ENCODE measurements at places on chromosomes 7 and 10. TPM values are rescaled to one million over a fixed set of nuclear protein-coding genes. Genes with fewer than 3 reads are reported as not detected.
A peak's percentile ranks its signal among the peaks of the same experiment; 100 is the strongest.

The DGKB gene
- not detected for total RNA-seq

DNA sequence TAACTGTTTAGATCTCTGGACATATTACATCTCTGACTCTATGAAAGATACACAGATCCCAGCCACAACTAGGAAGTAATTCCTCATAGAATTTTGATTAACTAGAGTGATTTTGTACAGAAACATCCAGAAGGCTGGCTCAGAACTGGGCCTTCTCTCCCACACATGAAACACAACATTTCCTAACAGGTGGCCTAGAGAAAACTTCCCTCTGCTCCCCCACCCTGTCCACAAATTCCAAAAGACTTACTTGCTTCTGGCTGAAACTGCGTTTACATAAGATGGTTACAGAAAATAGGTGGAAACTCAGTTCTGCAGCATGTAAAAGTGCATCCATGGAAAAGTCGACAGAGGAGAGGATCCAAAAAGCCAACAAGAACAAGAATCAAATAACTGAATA, 132.9 kb downstream of the FZD1 start:
- DNase-seq = no peak

GRCh38 chr10:43939939-43940820, 291.5 kb upstream of the ZNF32 start:
- peak; percentile 28 for DNase-seq

The GRID2IP gene
- total RNA-seq = under 0.01 TPM

GRCh38 chr7:77426052-77426404, 9.9 kb upstream of the GSAP start:
- DNase-seq = no peak

The SPAG6 gene
- total RNA-seq = not detected

DNA sequence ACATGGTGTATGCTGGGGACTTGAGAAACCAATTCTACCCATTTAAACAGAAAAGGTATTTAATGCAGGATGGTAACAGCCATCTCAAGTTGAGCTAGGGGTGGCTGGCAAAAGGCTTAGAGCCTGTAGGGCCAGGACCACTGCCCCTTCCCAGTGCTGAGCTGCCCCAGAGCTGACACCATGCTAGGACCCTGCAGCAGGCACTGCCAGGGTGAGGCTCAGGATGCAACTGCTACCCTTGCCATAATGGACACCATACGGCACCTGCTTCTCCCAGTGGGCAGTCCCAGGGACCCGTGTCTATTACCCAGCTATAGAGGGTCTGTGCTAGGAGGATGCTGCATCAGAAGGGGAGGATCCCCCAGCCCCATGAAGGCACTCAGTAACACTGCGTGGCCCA, 160.7 kb upstream of the ADCY1 start:
- DNase-seq = no peak

GRCh38 chr10:75236178-75236825, 545 bp upstream of the COMTD1 start:
- DNase-seq = no peak

DNA sequence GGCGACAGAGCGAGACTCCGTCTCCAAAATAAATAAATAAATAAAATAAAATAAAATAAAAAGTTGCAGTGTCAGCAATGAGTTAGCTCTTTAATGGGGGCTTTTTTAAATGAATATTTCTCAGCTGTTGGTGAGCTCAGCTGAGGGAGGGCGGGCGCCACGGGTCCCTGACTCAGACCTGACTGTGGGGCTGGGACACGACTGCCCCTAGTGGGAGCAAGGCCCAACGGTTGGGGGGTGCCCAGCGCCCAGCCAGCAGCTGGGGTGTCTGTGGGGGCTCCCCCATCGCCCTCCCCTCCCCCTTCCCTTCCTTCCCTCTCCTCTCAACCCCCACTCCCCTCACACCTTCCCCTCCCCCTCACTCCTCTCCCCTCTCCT, 46.6 kb downstream of the PWWP2B start:
- peak; percentile 56 for DNase-seq

The MBLAC1 gene
- total RNA-seq = 2.0 TPM

DNA sequence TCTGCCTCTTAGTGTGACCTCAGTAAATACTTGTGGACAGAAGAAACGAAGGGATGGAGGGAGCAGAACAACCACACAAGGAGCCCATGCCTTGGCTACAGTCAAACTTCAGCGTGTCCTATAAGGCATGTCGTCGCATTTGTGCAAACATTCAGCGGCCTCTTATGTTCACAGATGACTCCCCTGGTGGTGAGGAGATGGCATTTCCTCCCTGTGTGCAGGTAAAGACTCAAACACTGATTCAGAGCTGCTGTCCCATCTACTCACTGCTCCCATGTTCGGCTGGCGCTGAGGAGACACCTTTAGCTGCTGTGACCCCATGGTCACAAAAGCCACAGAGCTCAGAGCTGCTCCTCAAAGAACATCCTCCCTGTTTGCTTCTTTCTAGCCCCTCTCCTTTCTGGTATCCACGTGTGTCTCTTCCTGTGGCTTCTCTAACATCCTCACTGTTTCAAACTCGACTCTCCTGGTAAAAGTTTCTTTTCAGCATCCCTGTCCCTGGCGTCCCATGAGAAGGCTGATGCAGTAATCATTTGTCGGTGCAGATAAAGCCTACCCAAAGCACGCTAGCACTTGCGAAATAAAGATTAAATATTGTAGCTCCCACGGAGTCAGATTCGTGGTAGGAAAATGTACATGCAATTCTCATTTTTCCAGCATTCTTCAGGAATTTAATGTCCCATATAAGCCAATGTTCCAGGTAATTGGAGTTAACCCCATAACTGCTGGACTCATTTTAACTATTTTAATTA, 124.9 kb upstream of the NEBL start:
- no peak for DNase-seq

DNA sequence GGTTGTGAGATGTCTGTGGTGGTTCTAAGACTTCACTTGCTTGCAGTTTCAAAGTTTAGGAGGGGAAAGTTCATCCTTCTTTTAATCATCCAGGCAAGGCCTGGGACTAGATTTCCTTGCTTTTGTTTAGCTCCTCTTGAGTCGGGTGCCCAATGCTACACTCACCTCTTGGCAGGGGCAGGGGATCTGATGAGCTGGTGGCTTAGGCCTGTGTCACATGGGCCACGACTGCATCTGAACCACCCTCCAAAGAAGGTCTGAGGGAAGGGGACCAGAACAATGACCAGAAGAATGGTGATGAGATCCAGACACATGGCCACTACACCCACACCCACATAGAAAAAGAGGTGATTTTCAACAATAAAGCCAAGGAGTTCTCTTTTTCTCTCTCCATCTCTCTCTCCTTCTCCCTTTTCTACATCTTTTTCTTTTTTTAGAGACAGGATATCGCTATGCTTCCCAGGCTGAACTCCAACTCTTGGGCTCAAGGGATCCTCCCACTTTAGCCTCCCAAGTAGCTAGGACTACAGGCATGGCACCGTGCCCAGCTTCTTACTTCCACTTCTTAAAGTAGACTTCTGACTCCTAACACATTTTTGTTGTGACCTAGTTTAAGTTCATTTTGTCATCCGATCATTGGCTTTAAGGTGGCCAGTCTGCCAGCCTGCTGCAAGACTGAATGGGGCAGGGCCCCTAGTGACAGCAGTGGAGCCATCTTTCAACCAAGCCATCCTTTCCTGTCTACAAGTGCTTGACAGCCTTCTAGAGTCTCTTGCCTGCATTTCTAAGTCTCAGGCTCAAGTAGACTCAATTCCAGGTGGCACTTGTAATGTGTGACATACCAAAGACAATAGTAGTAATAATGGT, 350.9 kb downstream of the RNLS start:
- no peak for DNase-seq

The KEL gene
- not detected for total RNA-seq

DNA sequence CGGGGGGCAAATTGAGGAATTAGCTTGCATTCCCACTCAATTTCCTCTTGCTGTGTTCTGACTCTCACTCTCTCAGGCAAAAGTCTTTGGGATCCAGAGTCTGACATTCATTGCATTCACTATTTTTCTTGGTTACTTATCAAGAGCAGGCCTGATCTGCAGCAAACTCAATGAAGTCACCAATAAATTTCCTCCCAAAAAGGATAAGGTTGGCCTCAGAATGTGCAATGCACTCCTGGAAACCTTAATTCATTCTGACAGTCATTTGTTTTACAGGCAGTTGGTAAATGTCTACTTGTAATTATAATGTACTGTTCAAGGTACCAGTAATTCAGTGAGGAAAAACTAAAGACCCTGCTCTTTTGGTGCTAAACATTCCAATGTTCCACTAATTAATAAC, 6.3 kb upstream of the DGKI start:
- DNase-seq = no peak

The TMEM130 gene
- not detected for total RNA-seq

Measured in lung microvascular endothelial cell (primary cell).